MCF 10A (cell line): ENCODE measurements at places on chromosomes 12 and 14. TPM values are rescaled to one million over a fixed set of nuclear protein-coding genes. Genes with fewer than 3 reads are reported as not detected.

DNA sequence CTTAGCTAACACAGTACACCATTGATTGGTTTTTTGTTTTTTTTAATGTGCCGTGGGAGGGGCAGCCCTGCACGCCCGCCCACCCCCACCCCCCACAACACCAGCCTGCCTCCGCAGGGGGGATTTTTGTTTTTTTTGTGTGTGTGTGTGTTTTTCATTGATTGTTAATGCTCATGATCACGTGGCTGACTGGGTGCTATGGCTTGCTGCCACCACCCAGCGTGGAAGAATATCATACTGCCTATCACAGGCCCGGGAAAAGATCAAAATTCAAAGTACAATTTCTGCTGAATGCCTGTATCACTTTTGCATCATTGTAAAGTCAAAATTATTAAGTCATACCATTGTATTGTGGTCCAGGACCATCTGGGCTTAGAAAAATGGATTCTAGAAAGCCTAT, 8.3 kb downstream of the RESF1 start:
- DNase-seq = no peak

GRCh38 chr14:26863736-26864135, 265.9 kb upstream of the NOVA1 start:
- DNase-seq = peak; percentile 46

CCDC196 gene
- total RNA-seq = not detected in 2 replicates

DNA sequence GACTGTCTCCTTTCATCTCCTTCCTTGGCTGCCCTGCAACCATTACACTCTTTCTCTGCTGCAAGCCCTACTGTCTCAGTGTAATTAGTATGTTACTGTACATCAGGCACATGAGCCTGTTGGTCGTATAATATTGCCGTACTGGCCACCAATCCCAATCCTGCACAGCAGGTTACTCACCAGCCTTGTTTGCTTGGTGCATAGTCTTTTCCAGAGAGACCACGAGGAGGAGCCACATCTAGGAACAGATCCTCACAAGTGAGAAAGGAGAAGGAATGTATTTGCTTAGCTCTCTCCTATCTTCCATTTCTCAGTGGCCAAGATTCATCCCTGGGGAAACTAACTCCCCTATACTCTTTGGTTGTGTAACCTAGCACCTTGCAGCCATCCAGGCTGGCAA, 33.0 kb upstream of the BICDL1 start:
- peak; percentile 7 for DNase-seq

DNA sequence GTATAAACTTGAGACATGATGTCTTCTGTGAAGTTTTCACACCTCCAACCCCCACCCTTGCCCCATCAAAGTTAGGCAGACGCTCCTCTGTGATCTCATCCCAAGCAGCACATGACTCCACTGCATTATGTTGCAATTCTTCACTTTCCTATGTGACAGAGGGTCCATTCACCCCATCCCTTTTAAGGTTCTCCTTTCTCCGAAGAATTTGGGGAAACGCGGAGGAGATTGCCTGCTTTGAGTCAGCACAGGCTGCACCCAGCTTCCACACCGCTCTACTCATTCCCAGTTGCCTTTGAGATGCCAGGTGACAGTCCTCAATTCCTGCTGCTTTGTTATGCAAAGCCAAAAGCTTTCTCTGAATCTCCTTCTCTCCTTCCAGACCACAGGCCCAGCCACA, 61.8 kb downstream of the PHLDA1 start:
- peak; percentile 47 for DNase-seq

DNA sequence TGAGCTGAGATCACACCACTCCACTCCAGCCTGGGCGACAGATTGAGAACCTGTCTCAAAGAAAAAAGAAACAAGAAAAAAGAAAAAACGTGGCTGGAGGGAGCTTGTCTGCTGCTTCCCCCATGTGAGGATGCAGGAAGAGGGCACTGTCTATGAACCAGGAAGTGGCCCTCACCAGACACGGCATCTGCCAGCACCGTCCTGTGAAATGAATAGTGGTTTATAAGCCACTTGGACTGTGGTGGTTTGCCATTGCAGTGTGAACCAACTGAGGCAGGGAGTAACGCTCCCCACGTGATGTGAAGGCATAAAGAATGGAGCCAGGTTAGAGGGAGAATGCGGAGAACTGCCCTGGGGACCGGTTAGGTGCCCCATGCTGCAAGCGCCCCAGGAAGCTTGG, 4.5 kb upstream of the BRF1 start:
- DNase-seq = no peak

DNA sequence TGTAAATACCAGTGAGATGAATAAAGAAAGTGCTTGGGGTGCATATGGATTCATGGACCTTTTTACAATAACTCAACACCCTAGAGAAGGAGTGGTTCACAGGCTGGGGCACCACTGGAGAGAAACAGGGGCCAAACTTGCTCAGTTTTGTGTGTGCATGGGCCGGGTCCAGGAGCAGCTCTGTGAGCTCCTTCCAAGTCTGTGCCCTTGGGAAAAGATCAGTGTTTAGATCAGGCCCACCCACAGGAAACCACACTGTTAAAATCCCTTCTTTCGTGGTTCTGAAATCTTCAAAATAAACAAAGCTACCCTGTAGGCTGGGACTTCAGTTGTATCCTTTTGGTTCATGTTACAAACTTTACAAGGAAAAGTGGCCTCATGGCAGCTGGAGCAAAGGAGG, 156.1 kb upstream of the TMEM260 start:
- DNase-seq = peak; percentile 4

- DNase-seq = peak; percentile 6
These were observed 636.1 kb downstream of the TMTC2 start for GRCh38 chr12:83322809-83323208.

DNA sequence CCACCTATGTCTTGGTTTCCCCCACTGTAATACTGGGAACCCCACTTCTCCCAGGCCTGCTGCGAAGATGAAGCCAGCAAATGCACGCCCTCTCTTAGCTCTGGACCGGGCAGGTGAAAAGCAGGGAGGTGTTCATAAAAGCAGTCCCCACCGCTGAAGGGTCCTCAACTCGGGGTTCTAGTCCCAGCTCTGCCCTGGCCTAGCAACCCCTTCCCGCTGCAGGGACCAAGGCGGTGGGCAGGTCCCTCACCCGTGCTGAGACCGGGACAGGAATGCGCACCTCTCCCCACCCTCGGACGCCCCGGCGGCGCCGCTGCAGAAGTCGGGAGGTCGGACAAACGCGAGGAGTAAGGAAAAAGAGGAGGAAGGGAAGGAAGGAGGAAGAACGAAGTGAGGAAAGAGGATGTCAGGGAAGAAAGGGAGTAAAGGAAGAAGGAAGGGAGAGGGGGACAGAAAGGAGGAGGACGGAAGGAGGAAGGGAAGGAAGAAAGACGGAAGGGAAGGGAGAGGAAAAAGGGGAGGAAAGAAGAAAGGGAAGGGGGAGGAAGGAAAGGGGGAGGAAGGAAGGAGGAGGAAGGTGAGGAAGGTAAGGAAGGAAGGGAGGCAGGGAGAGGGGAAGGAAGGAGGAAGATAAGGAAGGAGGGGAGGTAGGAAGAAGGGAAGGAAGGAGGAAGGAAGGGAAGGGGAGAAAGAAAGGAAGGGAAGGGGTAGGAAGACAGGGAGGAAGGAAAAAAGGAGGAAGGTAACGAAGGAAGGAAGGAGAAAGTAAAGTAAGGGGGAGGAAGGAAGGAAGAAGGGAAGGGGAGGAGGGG, 701 bp downstream of the SPRING1 start:
- no peak for DNase-seq

GRCh38 chr12:20030826-20031225, 337.5 kb upstream of the PDE3A start:
- DNase-seq = no peak

DDX11 gene
- 47.8 and 48.7 TPM in 2 replicates for total RNA-seq

- no peak for DNase-seq
These were observed 365.3 kb downstream of the ZFP36L1 start for GRCh38 chr14:68427550-68427890.

GRCh38 chr12:123602651-123603195, 824 bp downstream of the DDX55 start:
- DNase-seq = peak; percentile 7

GRCh38 chr14:96201157-96201556, 3.5 kb upstream of the BDKRB2 start:
- no peak for DNase-seq

CABP1 gene
- not detected in 2 replicates for total RNA-seq

DNA sequence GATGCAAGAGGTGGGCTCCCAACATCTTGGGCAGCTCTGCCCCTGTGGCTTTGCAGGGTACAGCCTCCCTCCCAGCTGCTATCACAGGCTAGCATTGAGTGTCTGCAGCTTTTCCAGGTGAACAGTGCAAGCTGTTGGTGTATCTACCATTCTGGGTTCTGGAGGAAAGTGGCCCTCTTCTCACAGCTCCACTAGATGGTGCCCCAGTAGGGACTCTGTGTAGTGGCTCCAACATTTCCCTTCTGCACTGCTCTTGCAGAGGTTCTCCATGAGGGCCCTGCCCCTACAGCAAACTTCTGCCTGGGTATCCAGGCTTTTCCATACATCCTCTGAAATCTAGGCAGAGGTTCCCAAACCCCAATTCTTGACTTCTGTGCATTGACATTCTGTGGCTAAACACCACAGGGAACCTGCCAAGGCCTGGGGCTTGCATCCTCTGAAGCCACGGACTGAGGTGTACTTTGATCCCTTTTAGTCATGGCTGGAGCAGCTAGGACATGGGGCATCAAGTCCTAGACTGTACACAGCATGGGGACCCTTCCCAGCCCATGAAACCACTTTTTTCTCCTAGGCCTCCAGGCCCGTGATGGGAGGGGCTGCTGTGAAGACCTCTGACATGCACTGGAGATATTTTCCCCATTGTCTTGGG, 24.0 kb upstream of the SLC38A1 start:
- peak; percentile 6 for DNase-seq

DNA sequence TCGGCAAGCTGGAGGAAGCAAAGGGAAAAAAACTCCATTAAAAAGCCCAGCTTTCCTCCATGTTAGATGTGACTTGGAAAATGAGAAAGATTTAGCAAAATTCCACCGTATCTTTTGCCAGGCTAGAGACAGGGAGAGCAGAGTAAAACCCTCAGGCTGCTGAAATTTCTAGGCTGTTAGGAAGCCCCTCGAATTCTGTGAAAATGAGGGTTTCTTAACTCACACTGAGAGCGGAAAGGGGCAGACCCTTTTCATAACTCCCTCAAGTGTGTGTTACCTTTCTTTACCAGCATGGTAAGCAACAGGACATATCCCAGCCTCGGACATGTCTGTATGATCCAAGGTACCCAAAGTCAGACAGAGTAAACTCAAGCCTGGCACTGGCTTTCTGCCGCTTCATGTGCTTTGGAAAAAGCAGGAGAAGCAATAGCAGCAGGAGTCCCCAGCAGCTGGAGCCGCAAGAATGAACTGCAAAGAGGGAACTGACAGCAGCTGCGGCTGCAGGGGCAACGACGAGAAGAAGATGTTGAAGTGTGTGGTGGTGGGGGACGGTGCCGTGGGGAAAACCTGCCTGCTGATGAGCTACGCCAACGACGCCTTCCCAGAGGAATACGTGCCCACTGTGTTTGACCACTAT, at the start of gene RHOJ:
Gene RHOJ (plus strand): TSS at position 37 of the 637 bp plus-strand sequence. CDS start 427 bp downstream, at position 464.
- no peak for DNase-seq

DNA sequence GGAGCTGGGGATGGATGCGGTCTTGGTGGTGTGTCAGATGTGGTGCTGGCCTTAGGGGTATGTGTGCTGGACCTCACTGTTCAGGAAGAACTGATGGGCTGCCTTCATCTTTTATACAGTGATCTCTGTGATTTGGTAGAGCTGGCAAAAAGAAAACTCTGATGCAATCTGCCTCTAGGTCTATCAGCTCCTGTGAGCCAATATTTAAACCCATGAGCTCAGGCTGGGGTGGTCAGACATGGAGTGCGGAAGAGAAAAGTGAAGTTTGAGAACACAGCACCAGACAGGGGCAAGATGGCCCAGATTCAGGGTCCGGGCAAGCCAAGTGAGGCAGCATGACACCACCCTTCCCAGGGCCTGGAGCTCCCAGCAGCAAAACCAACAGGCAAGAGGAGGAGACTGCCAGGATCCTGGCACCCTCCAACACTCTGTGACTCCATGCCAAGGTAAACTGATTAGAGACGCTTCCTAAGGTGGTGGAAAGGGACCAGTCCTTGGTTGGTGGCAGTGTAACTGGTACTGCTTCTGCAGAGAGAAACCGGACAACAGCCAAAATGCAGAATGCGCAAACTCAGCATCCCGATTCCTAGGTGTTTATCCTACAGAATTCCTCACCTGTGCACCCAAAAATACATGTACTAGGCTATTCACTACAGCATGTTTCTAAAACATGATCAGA, 82.3 kb downstream of the CHGA start:
- DNase-seq = no peak

GRCh38 chr14:55901291-55901690, 216.9 kb upstream of the PELI2 start:
- no peak for DNase-seq

GRCh38 chr14:61472801-61473376, 151.5 kb downstream of the PRKCH start:
- DNase-seq = no peak

DNA sequence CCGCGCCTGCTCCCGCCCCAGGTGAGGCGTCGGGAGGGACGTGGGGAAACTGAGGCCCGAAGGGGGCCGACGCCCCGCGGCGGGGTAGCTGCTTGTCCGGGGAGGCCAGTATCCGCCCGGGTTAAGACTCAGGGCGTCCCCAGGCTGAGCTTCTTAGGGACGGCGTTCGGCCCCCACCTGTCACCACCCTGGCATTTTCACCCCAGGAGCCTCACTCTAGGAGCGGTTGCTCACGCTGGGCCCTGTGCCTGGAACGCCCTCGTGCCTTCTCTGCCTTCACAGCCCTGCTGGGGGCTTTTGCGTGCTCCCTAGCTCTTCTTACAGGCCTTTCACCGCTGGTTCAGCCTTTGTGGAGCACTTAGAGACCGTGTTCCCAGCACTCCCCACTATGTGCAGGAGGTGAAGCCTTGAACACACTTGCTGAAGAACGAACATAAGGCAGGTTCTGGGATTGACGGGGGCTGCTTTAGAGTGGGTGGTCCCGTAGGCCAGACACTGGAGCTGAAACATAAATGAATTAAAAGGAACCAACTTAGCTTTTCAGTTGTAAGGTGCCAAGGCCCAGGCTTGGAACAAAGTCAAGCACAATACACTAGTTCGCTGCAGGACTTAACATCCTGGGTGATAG, 601 bp downstream of the ZNF839 start:
- DNase-seq = no peak

DNA sequence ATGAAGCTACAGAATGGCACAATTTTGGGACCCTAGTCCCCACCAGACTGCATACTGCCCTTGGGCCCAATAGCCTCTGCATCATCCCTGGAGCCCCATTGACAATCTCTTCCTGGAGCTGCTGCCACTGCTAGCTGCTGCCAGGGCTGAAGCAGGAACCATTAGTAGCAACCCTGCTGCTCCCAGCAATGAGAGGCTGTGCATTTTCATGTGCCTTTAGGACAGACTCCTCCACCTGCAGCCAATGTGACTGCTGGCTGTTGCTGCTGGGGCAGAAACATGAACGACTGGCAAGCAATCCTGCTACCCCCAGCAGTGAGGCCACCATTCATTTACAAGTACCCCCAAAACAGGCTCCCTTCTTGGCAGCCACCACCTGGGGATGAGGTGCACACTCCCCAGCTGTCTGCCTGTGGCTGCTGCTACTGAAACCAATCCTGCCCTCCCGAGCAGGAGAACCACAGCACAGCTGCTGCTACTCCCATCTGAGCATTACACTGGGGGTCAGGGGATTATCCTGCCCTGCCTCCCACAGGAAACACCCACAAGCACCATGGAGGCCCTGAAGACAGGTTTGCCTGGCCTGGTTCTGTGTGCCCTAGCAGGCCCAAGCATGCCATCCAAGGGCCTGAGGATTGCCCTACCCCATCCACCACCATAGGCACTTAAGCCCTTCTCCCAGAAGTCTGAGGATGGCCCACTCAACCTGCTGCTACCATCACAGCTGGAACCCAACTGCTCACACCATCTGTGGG, 181.0 kb downstream of the MYRFL start:
- DNase-seq = no peak
